ELF-1 (cell line): ENCODE measurements at places on chromosomes 5 and 9.

DNA sequence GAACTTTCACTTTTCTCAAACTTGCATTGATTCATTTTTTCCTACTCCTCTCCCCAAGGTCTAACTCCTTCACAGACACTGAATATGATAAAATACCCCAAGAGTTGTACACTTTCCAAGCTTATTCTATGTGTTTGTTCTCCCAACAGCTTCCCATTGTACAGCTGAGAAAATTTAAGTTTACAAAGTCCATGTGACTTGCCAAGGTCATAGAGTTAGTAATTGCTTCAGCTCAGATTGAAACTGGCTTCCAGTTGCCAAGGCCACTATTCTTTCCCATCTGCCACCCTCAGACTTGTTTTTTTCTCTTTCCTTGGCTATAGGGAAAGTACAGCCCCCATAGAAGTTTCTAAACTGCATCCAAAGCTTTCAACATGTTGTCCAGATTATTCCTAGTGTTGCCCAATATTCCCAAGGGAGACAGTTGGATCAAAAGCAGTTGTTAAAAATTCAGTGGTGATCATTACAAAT lies 34.8 kb downstream of the TNFSF8 start:
- no peak for DNase-seq

- no peak for DNase-seq
Measured at GRCh38 chr9:117882171-117882570, 178.0 kb downstream of the TLR4 start.

GRCh38 chr5:92629000-92629399 lies 952.0 kb downstream of the NR2F1-AS1 start:
- DNase-seq = no peak

GRCh38 chr5:94505327-94506068 lies 112.9 kb downstream of the KIAA0825 start:
- DNase-seq = no peak

GRCh38 chr5:179558932-179559283 lies 8.6 kb downstream of the RUFY1 start:
- peak; percentile 79 for DNase-seq

GRCh38 chr5:9230355-9230754 lies 315.5 kb downstream of the SEMA5A start:
- no peak for DNase-seq

GRCh38 chr9:33939924-33940874 lies 108.5 kb downstream of the UBAP2 start:
- DNase-seq = no peak
